ENCODE measurements at places on chromosomes 5 and 9.

- DNase-seq, result peak; percentile 82
These were observed 813 bp downstream of the GNAQ start for GRCh38 chr9:78030553-78031443.

DNA sequence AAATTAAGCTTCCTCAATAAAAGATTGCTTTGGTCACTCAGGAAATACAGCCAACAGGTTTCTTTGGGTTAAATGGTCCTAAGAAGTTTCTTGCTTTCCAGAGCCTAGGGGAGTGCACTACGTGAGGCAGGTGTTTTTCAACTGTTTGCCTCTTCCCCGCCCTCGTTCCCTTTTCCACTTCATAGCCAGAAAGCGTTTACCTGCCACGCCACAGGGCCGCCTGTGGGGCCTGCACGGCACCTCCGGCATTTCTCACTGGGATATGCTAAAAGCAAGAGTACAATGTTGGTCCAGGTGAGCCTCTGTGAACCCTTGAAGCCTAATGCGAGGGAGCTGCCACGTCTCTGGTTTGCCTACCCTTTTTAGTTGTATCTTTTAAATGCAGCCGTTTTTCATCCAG, 167.6 kb upstream of the OTULINL start:
- DNase-seq, result no peak

DNA sequence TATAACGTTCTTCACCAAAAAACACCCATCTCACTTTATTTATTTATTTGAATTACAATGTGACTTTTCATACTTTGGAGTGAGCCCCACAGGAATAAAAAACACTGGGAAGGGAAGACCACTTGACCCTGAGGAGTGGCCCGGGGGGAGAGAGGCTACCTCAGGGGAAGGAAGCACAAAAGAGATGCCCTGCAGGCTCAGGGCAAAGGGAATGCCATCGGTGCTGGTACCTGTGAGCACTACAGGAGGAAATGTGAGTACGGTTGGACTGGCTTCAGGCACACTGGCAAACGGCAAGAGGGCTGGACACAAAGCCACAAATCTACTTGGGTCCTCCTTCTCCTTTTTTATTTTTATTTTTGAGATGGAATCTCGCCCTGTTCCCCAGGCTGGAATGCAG, 363.9 kb upstream of the KLF4 start:
- DNase-seq, result no peak

DNA sequence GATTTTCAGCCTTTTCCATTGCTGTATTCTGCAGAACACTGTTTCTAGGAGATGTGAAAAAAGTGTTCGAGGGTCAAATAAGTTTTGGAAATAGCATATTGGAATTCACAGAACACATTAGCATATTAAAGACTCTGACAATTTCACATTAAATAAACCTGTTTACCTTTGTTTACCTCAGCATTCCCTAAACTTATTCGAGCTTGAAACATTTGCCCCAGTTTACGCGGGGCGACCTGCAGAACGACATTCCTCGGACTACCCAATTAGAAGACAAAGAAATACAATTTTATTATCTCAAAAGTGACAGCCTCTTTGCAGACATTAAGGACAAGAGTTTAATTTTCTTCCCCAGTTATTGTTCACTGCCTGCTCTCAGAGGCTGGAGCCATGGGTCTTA, 110.3 kb upstream of the NFIB start:
- DNase-seq, result no peak

GRCh38 chr5:61330341-61330844, 1.7 kb upstream of the ZSWIM6 start:
- peak; percentile 68 for DNase-seq

DNA sequence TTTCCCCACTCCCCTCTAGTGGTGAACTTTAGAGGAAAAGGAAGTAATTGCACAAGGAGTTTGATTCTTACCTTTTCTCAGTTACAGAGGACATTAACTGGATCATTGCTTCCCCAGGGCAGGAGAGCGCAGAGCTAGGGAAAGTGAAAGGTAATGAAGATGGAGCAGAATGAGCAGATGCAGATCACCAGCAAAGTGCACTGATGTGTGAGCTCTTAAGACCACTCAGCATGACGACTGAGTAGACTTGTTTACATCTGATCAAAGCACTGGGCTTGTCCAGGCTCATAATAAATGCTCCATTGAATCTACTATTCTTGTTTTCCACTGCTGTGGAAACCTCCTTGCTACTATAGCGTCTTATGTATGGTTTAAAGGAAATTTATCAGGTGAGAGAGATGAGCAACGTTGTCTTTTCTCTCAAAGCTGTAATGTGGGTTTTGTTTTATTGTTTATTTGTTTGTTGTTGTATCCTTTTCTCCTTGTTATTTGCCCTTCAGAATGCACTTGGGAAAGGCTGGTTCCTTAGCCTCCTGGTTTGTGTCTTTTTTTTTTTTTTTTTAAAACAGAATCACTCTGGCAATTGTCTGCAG, 25.3 kb downstream of the SLC22A5 start:
- no peak for DNase-seq

- DNase-seq, result no peak
These were observed 83.1 kb upstream of the LMNB1 start for GRCh38 chr5:126693806-126694205.
